Skin of body (tissue), 3 donors: ENCODE measurements at places on chromosomes 5 and 9. TPM values are rescaled to one million over a fixed set of nuclear protein-coding genes. Genes with fewer than 3 reads are reported as not detected.

- DNase-seq = no peak
These were observed 67.9 kb downstream of the ADGRV1 start for GRCh38 chr5:90626493-90626892.

SLC6A7 gene
- not detected for total RNA-seq

DNA sequence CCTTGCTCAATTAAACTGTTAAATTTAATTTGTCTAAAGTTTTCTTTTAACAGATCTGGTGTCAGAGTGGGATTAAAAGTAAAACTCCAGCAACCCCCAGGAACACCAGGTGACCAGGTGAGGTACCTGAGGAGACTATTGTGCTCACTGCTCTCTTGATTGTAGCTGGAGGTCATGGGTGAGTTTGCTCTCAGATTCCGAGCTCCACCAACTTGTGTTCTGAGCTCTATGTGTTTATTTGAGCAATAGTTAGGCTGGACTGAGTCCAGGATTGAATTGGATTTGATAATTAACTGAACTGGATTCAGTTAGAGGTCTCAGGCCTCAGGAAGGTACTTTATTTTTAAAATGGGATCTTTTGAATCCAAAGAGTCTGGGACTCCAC, 17.9 kb upstream of the SCGB3A2 start:
- no peak for DNase-seq

- DNase-seq = no peak
These were observed 90.2 kb upstream of the ICE1 start for GRCh38 chr5:5332287-5332686.

DNA sequence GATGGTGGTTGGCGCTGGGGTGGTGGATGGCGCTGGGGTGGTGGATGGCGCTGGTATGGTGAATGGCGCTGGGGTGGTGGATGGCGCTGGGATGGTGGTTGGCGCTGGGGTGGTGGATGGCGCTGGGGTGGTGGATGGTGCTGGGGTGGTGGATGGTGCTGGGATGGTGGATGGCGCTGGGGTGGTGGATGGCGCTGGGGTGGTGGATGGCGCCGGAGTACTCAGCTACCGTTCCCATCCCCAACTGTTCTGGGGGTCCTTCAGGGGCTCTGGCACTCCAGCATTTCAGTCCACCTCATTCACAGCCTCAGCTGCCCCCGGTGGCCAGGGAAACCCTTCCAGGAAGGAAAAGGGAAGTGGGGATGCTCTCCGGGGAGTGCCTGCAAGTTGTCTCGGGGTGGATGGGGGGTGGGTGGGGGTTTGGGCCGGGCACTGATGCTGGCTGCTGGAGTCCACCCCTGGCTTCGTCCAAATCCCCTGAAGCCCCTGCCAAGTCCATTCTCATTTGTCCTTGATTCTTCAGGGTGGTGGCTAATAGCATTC, 147.3 kb upstream of the COL5A1 start:
- DNase-seq = no peak

GRCh38 chr9:123003466-123003865, 30.0 kb upstream of the GPR21 start:
- no peak for DNase-seq

GRCh38 chr9:97535771-97536170, 34.3 kb downstream of the TMOD1 start:
- no peak for DNase-seq

- DNase-seq = no peak
These were observed 476.4 kb downstream of the KDM4C start for GRCh38 chr9:7234144-7234543.

GRCh38 chr5:55868846-55869245, 17.7 kb downstream of the IL31RA start:
- DNase-seq = no peak

GRCh38 chr9:115416299-115416698, 298.3 kb upstream of the TNC start:
- DNase-seq = no peak

TBC1D2 gene
- 3.2 TPM for total RNA-seq

- DNase-seq = no peak
These were observed 174.5 kb downstream of the C5orf15 start for GRCh38 chr5:133793756-133794465.

- no peak for DNase-seq
These were observed 42.1 kb downstream of the PPP1R2B start for GRCh38 chr5:156892223-156892622.

- DNase-seq = no peak
These were observed 269.9 kb upstream of the PAPPA start for GRCh38 chr9:115883467-115884329.

DNA sequence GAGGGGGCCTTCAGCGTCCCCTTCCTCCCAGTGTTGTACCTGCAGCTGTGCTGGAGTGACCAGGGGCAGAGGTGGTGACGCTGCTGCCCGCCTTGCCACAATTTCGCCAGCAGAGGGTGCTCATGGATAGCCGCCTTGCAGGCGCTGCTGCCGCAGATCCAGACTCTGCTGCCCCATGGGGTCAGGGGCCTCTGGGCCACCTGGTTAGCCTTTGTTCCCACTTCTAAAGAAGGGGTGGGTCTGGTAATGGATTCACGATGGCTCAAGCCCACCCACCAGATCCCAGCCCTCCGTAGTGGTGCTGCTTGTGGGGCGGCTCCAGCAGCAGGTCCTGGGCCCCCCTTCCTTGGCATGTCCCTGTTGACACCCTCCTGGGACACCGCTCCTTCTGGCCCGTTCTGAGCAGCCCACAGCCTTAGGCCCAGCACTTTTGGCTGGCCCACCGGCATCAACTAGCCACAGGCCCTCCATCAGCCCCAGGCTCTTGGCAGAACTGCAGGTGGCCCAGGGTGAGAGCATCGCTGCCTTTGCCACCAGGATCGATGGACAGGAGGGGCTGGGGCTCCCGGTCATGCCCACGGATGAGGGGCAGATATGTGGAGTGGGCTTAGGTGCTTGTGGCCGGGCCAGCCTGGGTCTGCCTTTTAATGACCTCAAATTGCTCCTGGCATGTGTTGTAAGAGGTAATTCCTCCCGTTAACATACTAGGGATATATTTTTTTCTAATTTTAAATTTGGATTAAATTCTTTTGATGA, 57.2 kb downstream of the COL5A1 start:
- no peak for DNase-seq

- no peak for DNase-seq
These were observed 230.6 kb upstream of the CD180 start for GRCh38 chr5:67426961-67427849.

DNA sequence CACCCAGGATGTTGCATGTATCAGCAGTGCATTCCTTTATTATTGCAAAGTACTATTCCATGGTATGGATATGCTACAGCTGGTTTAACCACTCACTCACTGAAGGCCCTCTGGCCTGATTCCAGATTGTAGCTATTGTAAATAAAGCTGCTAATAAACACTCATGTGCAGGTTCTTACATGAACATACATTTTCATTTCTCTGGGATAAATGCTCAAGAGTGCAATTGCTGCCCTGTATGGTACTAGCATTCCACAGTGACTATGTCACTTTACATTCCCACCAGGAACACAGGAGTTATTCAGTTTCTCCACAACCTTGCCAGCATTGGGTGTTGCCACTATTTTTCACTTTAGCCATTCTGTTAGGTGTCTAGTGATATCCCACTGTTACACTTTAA, 267.6 kb downstream of the SPOCK1 start:
- DNase-seq = no peak

DNA sequence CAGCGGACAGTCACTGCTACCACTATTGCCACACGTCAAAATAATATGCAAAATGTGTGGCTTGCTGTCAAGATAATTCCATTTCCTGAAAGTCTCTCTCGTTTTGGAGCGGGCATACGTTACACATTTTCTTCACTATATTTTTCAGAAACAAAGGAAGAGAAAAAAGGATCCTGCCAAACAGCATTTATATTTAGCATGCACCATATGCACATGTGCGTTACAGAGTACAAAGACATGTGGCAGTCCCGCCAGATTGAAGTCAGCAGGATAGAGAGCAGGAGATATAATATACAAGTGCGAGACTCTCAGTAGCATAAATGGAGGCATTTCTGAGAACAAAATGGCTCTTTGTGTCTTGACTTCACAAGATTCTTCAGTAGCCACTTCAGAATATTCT, 221.6 kb upstream of the KIF2A start:
- peak; percentile 41 for DNase-seq

DNA sequence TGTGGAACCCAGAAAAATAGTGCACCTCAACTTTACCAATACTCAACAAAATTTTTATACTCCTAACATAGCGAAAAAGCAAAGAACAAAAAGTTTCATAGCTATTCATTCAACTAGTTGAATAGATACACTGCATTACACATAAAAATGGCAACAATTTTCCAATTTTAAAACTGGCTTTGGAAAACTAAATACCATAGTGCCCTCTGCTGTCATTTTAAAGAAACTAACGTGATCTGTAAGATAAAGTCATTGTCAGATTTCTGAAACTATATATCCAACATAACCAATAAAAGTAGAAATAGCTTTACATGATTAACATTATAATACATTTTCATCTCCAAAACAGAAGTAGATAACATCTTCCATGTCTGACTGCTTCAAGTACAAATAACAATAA, 31.6 kb downstream of the DTWD2 start:
- peak; percentile 46 for DNase-seq

DNA sequence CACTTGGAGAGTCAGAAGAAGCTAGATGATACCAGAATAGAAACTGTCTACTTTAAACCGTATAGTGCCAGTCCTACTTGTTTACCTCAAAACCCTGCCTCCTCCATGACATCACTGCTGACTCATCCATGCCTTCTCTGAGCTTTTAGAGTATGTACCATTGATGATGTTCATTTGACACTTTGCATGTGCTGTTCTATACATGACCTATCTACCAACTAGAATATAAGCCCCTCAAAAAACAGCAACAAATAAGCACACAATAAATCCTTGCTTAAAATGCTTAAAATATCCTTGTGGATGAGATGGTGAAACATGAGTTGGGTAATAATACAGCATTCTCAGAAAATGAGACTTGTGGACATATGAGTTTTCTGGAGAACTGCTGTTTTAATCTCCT, 2.6 kb downstream of the CTNNAL1 start:
- DNase-seq = no peak

GRCh38 chr5:81768935-81769452, 18.1 kb upstream of the SSBP2 start:
- no peak for DNase-seq

- no peak for DNase-seq
These were observed 8.7 kb downstream of the PRDM12 start for GRCh38 chr9:130672933-130673615.

UIMC1 gene
- 36.5 TPM for total RNA-seq

IRX2 gene
- 22.5 TPM for total RNA-seq

GRCh38 chr9:134571326-134571931, 70.2 kb upstream of the COL5A1 start:
- DNase-seq = no peak

DNA sequence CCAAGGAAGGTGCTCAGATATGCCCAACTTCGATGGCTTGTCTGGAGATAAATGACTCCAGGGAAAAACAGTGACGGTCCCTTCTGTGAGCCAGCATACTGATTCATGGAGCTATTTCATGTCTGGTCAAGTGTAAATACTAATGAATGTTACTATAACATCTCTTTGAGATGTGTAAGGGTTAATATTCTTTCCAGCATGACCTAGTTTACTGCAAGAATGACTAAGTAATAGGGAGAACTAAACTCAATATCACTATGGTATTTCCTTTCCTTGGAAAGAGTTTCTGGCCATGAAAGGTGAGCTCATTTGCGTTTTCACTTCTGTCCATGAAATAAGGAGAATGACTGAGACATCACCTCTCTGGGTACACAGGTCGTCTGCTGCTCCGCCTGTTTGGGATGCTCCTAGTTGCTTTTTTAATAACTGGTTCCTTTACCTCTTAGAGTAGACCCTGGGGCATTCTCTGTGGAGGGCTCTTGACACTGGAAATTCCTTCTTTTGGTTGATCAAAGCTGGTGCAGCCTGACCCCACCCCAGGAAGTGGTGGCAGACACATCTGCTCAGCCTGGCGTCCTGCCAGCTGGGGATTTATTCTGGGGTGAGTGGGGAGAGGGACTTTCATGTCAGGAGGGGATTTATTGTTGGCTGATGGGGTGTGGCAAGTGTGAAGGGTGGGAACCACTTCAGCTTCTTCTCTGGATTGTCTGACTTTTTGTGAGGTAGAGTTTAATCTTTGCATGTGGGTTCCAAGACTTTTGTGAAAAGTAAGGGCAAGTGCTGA, 250.0 kb upstream of the MPDZ start:
- no peak for DNase-seq

DNA sequence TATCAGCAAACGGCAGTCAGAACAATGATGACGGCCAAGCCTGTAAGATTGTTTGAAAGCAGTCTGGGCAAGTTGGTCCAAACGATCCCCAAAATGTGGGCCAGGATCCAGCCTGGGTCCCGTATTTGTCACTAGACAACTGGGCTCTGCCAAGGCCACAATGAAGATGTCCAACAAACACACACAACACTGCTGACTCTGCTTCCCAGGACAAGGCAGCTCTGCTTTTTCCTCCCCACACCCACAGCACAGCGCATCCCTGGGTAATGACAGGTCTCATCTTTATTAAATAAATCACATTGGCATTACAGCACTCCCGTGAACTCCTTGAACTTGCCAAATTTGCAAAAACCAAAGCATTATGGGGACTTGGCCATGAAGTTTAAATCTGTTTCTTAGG, 424.1 kb upstream of the ACTBL2 start:
- no peak for DNase-seq

ZNG1A gene
- total RNA-seq = 44.5 TPM

SV2C gene
- total RNA-seq = 0.10 TPM

SAXO1 gene
- 0.10 TPM for total RNA-seq

DNA sequence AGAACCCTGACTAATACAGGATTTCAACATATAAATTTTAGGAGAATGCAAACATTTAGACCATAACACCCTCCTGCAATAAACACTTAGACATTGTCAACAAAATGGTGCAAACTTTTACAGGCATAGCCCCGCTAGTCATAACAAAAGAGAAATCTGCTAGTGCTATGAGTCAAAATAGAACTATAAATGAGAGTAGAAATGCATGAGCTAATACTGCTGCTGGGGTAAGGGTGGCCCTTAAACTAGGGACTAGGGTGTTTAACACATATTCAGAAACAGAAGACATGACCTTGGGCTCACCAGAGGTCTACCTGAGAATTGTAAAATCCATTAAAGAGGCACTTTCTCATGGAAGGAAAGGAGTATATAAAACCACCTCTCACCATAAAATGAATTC, 131.6 kb downstream of the TLR4 start:
- DNase-seq = no peak

DNA sequence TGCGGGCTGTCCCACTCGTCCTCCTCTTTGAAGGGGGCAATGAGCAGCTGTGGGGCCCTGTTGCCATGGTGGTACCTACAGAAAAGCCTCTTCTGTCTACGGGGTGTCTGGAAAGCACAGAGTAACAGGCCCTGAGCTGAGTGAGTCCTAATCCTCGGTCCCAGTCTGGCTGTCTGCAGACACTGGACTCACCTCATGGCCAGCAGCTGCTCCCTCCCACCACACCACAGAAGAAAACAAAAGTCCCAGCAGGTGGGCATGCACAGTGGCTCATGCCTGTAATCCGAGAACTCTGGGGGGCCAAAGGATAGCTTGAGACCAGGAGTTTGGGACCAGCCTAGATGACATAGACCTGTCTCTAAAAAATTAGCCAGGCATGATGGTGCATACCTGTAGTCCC, 19.9 kb downstream of the P4HA2 start:
- no peak for DNase-seq

GHR gene
- total RNA-seq = 25.4 TPM
